Stimulated activated CD8-positive, alpha-beta memory T cell treated with anti-CD3 and anti-CD28 coated beads, Interleukin-12 subunit alpha, Interleukin-12 subunit beta, amount 100 ng/mL, for 4 hours (primary cell): ENCODE measurements at places on chromosomes 1 and 21.

DNA sequence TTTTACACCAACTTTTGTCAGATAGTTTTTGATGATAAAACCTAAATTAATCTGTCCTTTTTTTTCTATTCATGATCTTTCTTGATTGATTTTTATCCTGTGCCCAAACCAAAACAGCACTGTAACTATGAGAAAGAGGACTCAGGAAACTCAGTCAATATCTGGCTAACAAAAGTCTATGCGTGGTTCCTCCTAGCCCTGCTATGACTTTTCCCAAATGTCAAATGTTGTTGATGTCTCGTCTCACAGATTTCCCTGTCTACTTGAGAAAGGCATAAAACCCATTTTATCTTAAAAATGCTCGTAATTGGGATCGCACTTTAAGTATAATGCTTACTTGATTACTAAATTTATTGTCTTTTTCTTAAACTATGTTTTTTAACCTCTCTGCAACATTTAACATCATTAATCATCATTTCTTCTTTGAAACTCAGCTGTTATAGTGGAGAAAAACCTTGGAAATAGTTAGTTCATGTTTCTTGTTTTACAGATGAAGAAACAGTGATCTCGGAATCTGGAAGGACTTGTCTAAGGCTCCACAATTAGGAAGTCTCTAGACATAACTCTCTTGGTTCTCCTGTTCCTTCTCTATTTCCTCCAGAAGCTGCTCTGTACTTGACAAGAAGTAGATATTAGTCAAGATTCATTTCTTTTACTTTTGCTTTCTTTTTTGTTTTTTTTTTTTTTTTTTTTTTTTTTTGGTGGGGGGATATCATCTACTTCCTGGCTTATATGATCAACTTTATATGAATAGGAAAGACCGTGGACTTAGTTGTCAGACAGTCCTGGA lies 26.2 kb upstream of the PTPRC start:
- no peak for DNase-seq

DNA sequence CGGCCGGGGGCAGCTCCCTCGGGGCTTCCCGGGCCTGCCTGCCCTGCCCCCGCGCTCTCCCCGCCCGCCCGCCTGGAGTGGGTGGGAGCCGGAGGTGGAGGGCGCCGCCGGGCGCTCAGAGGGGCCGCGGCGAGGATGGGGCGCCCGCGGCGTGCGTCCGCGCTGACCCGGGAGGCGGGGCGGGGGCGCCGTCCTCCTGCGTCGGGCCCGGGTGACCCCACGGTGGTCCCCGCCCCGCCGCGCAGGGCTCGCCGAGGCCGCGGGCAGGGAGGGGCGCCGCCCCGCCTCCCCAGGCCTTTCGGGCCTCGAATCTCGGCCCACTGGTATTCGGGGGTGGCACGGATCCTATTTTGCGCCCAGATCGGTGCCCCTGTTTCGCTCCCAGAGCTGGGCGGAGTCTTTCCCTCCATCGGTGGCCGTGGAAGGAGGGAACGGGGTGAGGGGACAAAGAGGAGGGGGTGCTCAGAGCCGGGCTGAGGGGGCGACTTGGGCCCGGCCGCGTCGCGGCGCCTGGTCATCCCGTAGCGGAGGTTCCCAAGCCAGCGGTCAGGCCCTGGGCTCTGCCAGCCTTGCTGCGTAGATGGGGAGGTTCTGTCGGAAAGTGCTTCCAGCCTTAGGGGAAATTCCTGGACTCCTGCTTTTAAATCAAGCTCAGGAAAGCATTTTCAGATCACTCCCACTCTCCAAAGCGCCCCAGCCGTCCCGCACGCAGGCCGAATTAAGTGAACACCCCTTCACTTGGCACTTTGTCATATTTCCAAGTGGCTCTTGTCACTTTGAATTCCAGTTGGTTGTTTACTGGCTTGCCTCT lies 545 bp downstream of the PATJ start:
- no peak for DNase-seq

DNA sequence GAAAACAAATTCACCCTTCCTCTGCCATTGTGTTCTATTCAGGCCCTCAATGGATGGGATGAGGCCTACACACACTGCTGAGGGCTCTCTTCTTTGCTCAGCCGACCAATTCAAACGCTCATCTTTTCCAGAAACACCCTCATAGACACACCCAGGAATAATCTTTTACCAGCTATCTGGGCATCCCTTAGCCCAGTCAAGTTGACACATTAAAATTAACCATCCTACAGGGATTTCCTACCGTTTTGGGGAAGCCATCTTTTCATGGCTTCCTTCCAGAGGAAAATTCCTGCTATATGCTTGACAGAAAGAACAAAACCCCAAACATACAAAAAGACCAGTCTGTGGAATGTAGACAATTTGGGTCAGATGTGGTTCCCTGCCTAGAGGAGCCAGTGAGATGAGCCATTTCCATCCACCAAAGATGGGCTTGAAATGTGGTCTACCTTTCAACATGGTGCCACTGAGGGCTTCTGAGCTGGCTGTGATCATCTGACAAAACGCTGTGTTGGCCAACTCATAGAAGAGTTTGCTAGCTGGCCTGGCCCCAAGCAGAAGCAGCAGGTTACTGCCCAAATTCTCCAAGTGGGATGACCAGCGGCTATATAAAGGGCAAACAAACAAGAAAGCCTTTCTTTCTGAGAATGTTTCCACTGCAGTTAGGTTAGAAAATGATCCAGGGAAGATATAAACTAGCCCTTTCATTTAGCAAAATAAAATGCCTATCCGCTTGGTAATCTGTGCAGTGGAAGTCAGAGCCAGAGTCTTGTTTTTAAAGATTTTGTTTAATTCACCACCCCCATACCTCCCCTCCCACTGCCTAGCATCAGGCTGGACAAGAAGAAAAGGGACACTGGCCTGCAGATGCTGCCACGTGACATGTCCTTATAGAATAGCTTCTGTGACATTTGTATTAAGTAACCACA lies 69.1 kb upstream of the MRPS6 start:
- no peak for DNase-seq

- no peak for DNase-seq
Observed at GRCh38 chr1:179298952-179299351, 5.4 kb downstream of the SOAT1 start.

GRCh38 chr1:183881387-183882131 lies 76.6 kb downstream of the RGL1 start:
- DNase-seq = no peak

DNA sequence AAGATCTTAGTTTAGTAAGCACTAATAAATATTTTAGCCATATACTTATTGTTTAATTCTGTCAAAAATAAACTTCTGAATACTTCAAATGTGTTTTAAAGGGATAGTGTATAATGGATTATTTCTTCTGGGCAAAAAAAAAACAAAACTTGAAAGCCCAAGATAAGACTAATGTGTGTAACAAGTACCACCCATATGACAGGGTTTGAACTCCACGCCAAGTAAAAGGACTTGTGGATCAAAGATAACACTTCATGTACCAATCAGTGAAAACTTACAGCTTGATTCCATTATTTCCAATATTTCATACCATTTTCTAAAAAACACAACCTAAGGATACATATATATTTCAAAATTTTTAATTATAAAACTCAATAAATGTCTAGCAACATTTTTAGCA lies 59.5 kb downstream of the DENND1B start:
- no peak for DNase-seq

DNA sequence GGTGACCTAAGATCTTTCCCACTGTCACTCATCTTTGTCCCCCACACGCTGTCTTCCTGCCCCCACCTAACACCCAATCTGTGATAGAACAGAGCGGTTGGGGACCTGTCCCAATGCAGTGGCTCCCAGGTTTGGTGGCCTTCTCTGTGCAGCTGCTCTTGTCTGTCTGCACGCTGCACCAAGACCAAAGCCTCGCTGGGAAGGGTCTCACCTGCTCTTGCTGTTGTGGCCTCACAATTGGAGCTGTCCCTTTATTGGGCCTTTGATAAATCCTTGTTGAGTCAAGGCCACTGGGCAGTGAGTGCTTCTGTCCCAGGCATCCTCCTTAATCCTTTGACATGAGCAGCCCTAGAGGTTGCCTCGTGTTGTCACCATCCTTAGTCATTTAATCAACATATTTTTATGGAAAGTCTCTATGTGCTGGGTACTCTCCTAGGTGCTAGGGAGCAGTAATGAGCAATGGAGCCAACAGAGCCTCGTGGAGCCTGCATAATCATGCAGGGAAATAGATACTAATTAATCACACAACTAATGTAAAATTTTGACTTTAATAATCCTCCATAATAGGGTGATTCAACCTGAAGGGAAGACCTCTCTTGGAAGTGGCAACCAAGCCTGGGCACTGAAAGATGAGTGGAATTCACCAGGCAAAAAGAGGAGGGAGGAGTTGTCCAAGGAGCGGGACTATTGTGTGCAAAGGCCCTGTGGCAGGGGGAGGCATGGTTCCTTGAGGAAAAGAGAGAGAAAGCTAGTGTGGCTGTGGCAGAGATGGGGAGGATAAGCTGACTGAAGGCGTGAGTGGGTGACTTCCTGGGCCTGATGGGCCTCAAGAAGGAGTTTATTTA lies 57.6 kb downstream of the MAN1C1 start:
- no peak for DNase-seq

DNA sequence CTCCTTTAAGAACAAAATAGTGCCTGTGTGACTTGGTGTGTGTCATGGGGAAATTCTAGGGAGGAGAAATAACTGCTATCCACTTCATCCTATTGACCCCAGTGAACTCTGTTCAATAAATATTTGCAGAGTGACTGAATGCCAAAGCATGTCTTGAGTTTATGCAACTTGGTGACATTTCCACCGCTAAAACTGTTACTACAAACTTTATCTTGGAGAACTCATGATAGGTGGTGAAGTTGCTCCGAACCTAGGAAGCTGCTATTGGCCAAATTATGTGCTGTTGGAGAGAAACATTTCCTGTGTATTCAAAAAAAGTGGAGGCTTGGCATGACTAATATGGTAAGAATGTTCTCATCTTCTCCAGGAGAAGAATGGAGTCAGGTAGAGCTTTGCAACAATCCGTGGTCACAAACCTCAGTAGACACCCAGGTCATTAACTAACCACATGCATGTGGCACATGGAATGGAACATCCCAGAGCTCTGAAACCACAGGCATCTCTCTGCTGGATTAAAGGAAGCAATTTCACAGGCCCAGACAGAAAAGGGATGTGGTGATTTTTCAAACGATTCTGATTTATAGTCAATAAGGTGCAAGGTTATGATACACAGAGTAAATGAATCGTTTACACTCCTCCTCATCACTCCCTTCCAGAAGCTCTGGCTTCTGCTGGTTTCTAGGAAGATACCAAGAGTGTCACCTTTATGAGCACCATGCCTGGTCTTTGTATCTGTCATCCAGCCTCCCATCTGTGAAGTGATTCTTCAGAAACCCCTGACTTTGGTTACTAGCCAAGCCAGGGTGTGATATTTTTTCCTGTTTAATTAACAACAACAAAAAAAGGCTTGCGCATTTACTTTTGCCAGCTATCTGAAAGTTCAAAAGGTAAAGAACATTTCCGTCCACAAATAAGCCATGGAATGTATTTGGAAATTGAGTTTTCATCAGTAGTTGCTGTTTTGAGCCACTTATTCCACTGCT lies 361.1 kb downstream of the TGFB2 start:
- no peak for DNase-seq

- no peak for DNase-seq
Observed at GRCh38 chr1:56898005-56898373, 43.4 kb downstream of the C8A start.

DNA sequence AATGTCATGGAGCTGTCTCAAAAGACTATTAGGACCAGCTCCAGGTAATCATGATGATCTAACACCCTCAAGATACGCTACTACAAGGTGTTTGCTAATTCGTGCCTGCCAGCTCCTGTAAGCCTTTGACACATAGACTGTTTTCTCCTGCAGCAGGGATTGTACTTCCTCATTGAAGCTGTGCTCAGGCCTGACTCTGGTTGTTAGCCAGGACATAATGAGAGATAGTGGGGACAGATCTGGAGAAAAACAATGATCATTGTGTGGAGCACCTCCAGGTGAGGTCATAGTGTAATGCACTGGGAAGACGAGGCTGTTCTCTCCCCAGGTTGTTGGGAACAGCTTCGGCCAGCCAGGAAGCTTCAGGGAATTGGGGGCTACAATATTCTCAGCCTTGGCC lies 94.6 kb downstream of the SETD4 start:
- no peak for DNase-seq

DNA sequence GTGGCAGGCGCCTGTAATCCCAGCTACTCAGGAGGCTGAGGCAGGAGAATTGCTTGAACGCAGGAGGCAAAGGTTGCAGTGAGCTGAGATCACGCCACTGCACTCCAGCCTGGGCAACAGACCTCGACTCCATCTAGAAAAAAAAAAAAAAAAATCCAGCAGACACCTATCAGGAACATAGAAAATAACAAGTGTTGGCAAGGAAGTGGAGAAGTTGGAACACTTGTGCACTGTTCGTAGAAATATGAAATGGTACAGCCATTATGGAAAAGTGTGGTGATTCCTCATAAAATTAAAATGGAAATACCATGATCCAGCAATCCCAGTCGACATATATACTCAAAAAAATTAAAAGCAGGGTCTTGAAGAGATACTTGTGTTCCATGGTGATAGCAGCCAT lies 12.0 kb upstream of the C1orf162 start:
- DNase-seq = no peak

GRCh38 chr1:155648207-155649147 lies 38.5 kb downstream of the MSTO1 start:
- no peak for DNase-seq

- DNase-seq = no peak
Observed at GRCh38 chr21:18499761-18500376, 96.3 kb upstream of the TMPRSS15 start.

GRCh38 chr1:170460414-170461155 lies 71.4 kb upstream of the GORAB start:
- DNase-seq = no peak

GRCh38 chr21:34671891-34672290 lies 3.1 kb downstream of the CLIC6 start:
- DNase-seq = no peak

DNA sequence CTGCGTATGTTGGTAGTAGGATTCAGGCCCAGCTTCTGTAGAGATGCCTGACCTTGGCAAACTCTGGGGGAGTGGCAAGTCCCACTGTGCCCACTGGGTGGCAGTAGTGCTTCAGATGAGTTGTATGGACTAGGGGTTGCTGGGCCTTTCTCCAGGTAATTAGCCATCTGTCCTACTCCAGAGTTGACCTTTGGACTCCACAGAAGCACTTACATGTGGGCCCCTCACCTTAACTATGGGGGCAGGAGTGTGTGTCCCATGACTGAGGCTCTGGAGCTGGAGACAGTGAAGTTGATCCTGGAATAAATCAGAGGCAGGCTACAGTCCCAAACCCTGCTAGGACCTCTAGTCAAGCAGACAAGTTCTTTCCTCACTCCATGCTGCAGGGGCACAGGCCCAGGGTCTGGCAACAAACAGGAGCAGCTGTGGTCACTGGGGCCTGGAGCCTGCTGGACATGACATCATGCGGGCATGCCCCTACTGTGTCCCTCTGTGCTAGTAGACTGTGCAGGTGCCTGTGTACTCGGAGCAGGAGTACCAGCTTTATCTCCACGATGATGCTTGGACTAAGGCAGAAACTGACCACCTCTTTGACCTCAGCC lies 4.6 kb downstream of the DMAP1 start:
- peak; percentile 35 for DNase-seq

- no peak for DNase-seq
Observed at GRCh38 chr1:228120857-228121489, 11.9 kb upstream of the MRPL55 start.
